ENCODE measurements at places on chromosomes 1 and 21.

DNA sequence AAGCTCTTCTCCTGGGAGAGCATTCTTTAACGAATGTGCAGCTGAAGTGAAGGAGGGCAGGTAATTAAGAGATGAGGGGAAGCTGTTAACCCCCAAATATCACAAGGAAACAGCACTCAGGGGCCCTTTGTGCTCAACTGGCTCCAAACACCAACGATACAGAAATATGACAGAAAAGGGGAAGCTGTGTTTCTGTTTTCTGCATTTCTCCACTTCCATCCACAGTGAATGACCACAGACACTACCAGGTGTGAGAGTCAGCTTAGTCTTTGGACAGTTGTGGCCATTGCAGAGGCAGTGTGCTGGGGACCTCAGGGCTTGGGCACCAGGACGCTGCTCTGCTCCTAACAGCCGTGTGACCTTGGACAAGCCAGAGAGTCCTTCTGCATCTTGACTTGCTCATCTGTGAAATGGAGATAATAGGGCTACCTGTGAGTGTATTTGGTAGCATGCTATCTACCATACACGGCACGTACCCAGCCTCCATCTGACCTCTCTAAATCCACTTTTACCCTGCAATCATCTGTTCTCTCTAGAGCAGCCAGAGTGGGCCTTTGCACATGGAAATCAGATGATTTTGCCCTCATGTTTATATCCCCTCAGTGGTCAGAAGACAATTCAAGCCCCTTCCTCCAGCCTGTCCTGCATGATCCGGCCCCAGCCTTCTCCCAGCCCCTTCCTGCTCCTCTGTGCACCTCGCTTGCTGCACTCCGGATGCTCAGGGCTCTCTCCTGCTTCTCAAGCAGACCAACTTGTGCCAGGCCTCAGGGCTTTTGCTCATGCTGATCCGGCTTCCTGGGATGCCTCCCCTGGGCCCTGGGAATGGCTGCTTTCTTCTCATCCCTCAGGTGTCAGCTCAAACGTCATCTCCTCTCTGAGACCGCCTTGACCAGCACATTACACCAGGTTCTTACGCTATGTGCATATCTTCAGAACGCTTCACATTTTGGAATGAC, 4.7 kb upstream of the TINAGL1 start:
- peak; percentile 7 for DNase-seq

DNA sequence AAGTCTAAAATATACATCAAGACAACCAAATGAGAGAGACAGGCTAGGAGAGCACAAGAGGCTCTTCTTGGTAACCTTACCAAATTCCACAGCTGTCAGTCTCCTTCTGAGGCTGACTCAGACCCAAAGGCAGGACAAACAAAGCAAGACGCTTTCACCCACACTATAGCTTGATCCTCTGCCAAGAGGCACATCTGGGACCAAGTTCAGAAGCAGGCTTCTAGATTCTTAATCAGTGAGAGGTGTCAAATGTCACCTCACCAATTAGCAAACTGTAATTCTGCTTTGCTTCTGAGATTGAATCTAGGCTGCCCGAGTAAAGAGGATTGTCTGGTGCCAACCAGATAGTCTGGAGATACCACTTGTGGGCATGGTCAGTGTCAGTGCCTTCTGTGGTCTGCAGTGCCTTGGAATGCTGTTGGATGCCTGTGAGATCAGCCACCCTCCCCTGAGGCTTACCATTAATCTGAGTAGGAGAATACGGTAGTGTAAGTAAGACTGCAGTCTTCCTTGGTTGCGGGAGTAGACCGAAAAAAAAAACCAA, 151.0 kb downstream of the FMN2 start:
- no peak for DNase-seq

GRCh38 chr1:26289158-26290059, 9.5 kb downstream of the SH3BGRL3 start:
- DNase-seq, result peak; percentile 65

GRCh38 chr1:44862829-44863401, 19.9 kb upstream of the PTCH2 start:
- no peak for DNase-seq

- no peak for DNase-seq
Measured at GRCh38 chr21:45468971-45469272, 64.0 kb downstream of the COL18A1 start.

- DNase-seq, result peak; percentile 71
Measured at GRCh38 chr1:42682739-42683531, 717 bp downstream of the YBX1 start.

DNA sequence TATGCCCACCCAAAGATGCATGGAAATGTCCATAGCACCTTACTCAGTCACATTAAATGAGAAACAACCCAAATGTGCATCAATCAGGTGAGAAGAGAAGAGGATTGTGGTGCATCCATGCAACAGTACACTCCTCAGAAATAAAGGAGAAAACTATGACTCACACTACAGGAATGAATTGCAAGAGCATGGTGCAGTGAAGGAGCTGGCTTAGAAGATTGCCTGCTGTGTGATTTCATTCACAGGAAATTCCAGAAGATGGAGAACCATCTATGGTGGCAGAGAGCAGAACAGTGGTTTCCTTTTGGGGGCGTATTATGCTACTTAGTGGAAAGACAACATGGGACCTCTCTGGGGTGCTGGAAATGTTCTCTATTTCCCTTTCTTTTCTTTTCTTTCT, 278.6 kb upstream of the AJAP1 start:
- DNase-seq, result no peak

- DNase-seq, result no peak
Measured at GRCh38 chr1:198162091-198162767, 5.4 kb downstream of the NEK7 start.

DNA sequence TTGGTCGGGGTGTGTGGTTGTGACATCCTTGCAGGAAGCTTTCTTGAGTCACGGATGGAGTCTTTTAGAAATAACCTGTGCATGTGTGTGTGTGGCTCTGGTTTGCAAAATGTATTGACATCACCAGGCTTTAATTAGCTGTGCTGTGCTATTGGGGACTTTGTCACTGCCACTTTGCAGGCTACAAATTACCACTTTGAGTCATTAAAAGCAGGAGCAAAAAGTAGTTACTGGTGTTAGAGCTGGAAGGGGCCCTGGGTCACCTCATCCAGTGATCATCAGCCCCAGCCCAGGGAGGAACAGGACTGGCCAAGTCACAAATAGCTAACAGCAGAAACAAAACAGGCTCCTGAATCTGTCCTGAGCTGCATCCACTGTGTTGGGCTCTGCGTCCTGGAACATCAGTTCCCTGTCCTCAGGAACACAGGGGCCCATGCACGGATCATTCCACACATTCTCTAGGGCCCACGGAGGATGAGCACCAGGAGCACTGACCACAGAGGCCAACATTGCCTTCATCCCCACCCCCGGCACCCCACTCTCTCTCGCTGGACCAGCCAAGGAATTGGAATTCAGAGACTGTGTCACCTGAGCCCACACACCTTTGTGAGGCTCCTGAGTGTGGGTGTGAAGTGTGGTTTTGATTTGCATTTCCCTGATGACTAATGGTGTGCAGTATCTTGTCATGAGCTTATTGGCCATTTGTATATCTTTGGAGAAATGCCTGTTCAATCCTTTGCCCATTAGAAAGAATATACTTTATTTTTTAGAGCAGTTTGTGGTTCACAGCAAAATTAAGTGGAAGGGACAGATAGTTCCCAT, 280.1 kb upstream of the C1orf174 start:
- DNase-seq, result no peak

DNA sequence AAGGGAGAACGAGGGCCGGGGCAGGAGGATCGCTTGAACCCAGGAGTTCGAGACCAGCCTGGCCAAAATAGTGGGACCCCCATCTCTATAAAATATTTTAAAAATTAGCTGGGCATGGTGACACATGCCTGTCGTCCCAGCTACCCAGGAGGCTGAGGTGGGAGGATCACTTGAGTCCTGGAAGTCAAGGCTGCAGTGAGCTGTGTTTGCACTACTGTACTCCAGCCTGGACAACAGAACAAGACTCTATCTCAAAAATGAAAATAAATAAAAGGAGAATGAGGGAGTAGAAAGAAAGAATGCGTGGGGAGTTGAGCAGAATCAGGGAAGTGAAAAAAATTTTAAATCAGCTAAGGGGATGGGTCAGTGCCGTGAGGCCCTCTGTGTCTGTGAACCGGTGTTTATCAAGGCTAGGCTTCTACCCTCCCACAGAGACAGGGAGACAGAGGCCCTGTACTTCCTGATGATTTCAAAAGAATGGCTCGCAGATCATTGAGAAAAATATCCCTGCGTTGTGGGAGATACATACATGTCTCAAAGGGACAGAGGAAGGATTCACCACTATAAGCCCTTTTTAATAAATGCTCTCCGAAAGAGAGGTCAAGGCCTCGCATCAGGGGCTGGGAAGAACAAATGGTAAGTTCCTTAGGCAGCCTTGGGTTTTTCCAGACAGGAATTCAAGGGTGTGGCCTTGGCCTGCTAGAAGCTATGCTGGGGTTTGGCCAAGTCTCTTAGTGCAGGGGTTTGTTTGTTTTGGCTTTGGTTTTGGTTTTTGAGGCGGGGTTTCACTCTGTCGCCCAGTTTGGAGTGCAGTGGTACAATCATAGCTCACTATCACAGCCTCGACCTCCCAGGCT, 20.7 kb downstream of the IL10RB start:
- DNase-seq, result no peak

Data from activated B cell treated with CpG ODN at 0.5 μM for 24 hours (primary cell).